Mesothelial cell of epicardium (in vitro differentiated cells): ENCODE measurements at places on chromosomes 13 and 19.

GRCh38 chr19:10269333-10270179 is 1.4 kb upstream of the ICAM1 start:
- DNase-seq = peak; percentile 89

DNA sequence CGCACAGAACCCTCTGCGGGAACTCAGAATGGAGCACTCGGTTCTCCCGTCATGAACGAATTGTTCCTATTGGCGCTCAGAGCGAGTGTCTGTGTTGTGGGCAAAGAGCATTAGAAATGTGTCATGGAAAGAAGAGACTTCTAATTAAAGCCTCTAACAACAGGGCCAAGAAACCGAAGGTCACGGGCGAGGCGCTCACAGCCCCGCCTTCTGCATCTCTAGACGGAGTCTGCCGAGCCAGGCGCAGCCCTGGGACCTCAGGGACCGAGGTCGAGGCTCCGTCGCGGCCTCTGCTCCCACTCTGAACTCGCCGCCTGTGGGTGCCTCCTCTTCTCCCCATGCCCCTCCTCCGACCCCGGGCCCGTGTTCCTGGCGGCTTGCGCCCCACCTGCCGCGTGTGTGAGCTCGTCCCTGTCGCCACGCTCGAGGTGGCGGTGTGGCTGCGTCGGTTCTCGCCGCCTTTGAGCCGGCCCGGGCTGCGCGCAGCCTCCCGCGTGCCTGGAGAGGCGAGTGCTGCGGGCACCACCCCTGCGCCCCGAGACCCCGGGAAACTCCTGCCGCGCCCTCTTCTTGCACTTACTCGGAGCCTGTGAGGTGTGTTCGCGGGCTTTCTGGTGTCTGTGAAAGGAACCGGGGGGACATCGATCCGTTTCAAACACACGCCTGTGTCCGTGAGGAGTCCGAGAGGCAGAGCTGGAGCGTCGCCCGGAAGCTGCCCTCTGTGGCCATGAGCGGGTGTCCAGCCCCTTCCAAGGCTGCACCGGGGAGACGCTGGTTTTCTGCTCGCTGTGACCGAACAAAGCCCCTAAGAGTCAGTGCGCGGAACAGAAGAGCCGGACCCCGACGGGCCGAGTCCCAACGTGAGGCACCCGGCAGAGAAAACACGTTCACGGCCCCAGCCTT is 45.4 kb upstream of the SPACA7 start:
- DNase-seq = no peak

- DNase-seq = no peak
Observed at GRCh38 chr13:34216256-34216655, 398.3 kb downstream of the RFC3 start.

GRCh38 chr19:1486720-1487575 is 3.2 kb downstream of the PCSK4 start:
- no peak for DNase-seq

GRCh38 chr19:30325676-30326392 is 46.4 kb upstream of the ZNF536 start:
- no peak for DNase-seq
